Stimulated activated CD4-positive, alpha-beta T cell treated with anti-CD3 and anti-CD28 coated beads, Interleukin-2, amount 100 ng/mL, for 4 hours (primary cell): ENCODE measurements at places on chromosomes 11 and 22.

DNA sequence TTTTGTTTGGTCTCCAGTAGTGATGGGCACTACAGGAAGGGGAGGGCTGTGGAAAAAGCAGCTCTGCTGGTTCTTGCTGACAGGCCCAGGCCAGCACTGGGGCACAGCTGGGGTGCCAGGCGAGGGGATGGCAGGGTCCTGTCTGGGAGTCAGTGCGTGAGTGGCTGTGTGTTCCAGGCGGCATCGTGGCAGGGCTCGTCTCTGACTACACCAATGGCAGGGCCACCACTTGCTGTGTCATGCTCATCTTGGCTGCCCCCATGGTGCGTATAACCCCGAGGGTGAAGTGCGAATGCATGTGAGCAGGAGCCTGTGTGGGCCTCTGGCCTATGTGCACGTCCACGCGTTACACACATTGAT, 20.9 kb downstream of the SLC37A2 start:
- DNase-seq = no peak

- no peak for DNase-seq
Measured at GRCh38 chr11:98136357-98136756, 884.4 kb upstream of the CNTN5 start.

GRCh38 chr11:34284156-34284555, 73.7 kb downstream of the ABTB2 start:
- no peak for DNase-seq

- no peak for DNase-seq
Measured at GRCh38 chr11:7348432-7349304, 97.0 kb downstream of the SYT9 start.

GRCh38 chr11:17102462-17102861, 25.0 kb upstream of the RPS13 start:
- no peak for DNase-seq

GRCh38 chr22:33722816-33723215, 197.5 kb downstream of the LARGE1 start:
- no peak for DNase-seq

DNA sequence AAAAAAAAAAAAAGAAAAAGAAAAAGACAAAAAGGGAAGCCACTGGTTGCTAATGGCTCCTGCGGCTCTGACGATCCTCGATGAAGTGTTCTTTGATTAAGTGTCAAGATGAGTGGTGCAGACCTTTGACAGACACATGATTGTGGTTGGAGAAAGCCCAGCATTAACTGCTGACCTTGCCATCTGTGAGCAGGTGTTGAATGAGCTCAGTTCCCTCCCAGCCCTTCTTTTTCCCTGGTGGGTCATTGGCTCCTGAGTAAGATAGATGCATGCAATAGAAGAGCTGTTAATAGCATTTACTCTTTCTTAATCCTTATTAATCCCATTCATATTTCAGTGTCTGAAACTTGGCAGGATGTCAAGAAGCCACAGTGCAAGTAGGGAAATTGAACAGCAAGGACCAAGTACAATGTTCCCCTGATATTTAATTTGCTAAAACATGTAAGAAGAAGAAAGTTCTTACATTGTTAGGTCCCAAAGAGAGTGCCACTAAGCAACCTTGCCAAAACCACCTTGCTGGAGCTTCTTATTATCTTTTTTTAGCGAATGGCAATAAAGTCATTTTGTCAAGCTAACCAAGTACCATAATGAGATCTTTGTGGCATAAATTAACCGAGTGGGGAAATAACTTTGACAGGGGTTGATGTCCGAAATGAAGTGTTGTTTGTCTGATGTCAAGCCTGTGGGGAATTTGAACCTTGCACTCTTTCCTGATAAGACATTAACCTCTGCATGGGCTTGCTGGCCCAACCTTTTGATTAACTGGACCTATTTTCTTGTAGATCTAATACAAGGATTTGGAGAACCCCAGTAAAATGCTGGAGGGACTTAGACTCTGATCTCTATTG, 113.7 kb downstream of the PTPRJ start:
- no peak for DNase-seq

DNA sequence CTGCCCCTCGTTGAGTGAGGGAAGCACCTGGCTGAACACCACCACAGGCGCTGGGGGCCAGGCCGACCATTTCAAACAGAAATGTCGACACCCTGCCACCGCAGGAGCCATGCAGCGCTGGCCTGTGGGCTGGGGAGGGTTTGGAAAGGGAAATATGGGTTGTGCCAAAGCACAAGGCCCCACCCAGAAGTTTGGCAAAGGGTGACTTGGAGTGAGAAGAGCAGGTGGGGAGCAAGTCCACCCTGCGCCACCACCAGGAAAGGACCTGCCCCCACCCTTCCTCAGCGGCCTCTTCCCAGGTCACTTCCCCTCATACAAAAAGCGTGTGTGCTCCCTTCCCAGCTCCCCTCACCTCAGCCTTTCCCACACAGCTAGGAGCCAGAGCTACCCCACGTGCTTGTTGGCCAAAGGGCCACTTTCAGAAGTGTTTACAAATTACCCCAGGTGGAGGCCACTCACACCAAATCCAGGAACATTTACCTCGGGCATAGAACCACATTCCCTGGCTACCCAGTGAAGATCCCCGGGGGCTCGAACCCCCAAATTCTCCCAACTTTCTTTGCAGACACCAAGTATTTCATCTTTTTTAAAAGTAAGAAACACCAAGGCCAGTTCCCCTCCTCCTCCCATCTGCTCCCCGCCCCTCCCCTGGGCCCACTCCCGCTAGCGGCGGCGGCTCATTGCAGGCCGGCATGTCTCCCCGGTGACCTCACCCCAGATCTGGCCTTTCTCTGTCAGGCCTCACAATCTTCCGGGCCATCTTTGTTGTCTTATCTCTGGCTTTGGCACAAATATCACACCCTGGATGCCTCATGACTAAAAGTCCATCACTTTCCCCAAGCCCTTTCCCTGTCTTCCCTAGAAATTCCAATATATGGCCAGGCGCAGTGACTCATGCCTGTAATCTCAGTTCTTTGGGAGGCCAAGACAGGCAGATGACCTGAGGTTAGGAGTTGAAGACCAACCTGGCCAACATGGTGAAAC, 20.5 kb upstream of the SCGB1A1 start:
- no peak for DNase-seq

- no peak for DNase-seq
Measured at GRCh38 chr22:49367041-49367697, 460.5 kb downstream of the BRD1 start.

DNA sequence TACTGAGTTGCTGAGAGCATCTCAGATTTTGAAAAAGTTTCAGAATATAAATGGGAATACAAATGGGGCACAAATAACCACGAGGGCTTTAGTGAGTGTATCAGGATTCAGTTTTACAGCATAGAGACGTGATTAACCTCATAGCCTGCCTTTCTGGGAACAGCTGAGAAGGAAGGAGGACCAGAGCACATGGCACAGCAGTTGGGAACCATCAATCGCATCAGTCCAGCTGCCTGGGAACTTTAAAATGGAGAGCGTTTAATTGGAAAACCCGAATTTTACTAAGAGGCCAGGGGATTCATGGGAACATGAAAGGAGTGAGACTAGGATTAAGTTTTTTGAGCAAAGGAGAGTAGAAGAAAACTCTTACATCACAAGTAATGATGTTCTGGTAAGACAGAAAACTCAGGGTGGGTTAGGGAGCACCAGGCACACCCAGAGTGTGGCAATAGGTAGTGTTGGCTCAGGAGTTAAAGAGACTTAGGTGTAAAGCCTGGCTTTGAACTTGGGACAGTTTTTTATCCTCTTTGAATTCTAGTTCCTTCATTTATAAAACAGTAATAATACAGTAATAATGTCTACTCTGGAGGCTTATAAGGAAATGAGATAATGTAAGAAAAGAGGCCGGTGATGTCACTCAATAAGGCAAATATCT, 40.2 kb downstream of the FZD4 start:
- DNase-seq = no peak

DNA sequence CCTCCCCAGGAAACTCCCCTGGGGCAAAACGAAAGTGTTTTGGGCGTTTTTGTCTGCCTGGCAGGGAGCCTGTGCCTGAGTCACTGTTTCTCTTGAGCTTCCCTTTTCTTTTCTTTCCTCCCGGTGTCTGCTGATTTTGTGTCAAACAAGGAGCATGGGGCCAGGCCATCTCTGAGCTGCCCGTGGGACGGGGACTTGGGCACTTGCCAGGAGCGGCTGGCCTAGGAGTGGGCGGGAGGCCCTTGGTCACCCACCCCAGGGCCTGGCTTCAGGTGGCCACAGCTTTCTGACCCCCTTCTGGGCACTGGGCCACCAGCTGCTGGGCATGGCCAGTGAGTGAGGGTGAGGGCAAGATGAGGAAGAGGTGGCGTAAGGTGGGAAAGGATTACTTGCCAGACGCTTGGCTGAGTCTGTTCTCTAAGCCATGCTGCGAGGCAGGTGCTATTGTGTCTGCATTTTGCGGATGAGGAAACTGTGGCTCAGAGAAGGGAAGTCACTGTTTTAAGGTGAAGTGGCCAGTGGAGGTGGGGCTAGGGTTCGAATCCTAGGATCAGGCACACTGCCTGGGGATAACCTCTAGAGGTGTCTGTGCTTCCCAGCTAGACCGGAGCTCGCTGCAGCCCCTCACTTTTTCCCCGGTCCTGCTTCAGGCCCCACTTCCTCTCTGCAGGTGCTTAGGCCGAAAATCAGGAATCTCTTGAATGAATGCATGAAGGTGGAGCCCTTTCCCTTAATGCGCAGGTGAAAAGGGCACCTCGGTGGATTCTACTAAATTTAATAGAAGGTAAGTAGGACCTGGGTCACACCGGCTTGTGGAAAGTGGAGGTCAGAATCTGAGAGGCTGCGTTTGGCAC, 7.8 kb upstream of the NFAM1 start:
- DNase-seq = no peak

GRCh38 chr11:7571640-7572000, 57.8 kb downstream of the PPFIBP2 start:
- no peak for DNase-seq

DNA sequence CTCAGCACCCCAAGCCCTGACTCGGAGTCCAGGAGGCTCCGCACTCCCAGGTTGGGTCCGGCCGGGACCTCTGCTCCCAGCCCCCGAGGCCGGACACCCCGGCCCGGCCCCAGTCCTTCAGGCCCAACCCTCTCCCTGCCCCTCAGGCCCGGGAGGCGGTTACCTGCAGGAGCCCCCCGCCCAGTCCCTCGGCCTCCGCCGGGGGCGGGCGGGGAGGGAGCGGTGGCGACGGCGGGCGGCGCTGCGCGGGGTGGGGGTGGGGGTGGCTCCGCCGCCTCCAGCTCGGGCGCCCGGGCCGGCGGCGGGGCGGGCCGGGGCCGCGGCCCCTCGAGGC, 310 bp downstream of the TCF20 start:
- peak; percentile 25 for DNase-seq

DNA sequence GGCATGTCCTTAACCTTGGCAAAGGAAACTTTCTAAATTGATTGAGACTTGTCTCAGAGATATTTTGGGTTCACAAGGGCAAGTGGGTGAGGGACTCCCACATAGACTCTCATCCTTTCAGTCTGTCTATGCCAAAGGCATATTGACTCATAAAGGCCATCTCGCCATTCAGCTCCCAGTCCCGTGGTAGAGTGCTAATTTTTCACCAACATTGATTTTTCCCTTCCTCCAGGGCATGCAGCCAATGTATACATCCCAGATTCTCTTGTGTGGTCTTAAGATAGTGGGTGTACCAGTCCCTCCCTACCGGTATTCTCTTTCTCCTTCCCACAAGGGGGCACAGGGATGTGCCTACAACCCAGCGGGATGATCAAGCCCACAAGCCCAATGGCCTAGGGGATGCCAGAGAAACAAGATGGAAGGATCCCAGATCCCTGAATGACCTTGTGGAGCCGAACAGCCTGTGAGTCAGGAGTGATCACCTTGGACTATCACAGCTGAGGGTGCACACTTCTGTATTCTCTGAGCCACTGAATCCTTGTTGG, 7.9 kb downstream of the C11orf96 start:
- DNase-seq = no peak

DNA sequence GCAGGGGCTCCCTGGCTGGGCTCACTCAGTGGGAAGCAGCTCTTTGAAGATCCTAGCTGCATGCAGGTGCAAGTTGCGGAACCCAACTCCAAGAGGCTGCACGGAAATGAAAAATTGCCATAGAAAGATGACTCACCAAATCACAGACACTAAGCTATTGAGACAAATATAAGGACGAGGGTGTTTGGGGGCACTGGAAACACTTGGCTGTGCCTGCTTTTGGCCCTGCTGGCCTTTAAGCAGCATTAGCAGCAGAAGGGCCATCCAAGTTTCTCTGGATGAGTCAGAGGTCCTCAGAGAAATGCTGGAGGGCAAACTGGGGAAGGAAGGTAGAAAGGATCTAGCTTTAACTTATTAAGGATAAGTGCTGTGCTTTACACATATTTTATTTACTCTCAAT, 282.3 kb downstream of the KIRREL3 start:
- DNase-seq = no peak

DNA sequence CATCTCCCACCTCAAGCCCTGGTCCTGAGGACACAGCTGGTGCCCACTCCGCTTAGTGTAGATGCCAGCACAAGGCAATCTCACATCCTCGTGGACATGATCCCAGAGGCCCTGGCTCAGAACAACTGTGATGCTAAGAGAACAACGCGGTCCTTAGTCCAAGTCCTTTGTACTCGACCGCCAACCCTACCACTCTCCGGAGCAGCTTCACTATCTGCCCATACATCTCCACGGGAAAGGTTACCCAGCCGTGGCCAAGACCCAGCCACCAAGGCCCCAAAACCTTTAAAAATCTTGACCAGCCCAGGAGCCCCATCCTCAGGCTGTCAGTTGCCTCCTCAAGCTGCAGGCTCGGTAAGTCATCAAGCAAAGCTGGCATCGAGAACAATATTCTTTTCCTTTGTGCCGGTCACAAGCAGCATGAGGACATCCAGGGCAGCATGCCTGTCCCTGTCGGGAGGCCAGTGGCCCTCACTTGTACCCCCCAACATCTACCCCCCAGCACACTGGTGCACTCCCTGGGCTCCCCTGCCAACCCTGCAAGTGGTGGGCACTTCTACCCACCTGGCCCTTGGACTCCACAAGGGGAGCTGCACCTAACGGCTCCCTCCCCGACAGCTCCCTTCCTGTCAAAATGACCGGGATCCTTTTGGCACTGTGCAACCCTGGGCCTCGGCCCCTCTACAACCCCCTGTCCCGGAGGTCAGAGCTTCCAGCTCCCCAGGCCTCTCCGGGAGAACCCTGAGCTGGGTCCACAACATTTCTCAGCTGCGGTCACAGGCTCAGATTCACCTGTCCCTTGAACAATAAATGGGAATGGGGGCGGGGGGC, 2.5 kb downstream of the OSBPL5 start:
- no peak for DNase-seq

DNA sequence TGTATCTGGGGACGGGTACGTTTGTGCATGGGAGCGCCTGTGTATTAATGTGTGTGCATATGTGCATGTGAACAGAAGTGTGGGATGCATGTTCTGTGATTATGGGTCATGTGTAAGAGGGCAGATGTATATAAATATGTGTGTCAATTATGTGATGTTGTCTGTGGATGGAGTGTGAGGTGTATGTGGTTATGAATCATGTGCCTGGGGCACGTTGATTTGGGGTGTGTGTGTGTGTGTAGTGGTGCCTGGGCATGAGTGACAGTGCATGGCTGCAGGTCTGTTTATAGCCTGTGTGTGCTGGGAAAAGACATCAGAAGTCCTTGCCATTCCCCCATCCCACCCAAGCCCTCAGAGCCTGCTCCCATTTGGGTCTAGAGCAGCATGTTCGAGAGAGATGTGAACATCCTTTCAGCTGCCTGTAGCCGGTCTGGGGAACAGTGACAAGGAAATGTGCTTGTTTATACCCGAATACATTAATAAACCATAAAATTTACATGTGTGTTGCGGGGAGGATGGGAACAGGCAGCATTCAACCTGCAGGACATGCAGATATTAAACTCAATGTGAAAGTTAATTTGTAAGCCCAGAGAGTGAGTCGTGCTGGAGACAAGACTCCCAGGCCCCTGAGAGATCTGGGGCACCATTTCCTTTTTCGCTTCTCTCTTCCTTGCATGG, 129.0 kb downstream of the NECTIN1 start:
- no peak for DNase-seq

GRCh38 chr22:44391015-44391414, 78.3 kb upstream of the SHISAL1 start:
- no peak for DNase-seq
